ENCODE measurements at places on chromosomes 13 and 19.

DNA sequence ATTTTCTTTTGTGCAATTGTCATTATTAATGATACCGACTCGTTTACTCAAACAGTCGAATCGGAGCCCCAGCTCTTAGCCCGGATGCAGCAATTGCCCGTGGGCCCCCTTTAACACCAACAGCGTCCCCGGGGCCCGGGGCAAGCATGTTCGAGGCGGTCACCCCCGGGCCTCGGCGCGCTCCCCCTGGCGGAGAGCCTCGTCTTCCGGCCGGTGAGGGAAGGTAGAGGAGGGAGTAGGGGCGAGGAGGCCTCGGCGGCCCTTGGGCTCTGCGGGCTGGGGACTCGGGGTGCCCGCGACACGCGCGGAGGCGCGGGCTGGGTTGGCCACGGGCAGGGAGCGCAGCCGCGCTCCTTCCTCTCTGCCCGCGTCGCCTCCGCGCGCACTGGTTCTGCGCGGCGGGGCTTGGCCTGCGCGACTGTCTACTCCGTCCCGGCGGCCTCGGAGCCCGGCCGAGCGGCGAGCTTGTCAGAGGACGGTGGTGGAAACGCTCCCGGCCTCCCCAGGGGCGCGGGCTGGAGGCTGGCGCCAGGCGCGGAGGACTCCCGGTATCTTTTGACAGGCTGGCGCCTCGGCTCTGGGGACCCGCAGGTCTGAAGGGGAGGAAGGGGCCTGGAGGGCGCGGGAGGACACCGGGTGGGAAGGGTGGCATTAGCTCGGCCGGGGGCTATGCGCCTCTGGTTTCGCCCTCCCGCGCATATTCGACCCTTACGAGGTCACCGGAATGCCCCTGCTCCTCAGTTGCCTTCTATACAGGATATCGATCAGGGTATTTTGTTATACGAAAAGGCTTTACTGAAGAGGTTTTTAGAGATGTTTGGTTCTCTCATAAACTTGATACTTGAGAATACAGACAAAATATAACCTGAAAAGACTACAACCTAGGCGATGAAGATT, 1.5 kb downstream of the BIVM start:
- peak; percentile 90 for DNase-seq

DNA sequence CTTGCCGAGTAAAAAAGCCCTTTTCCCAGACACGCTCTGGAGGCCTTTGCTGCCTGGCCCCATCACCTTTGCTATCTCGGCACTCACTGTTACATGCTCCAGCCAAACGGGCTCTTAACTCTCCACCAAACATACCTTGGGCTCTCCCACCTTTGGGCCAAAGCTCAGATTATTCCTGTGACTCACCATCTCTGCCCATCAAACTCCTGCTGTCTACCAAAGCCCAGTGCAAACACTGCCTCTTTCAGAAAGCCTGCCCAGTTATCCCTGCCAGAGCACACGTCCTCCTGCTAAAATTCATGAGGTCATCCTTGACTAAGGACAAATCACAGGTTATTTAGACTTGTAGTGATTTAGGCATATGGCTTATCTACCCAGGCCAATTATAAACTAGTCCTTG, 48.1 kb upstream of the SERPINE3 start:
- DNase-seq = no peak

GRCh38 chr19:9130965-9131364, 4.2 kb upstream of the OR7G3 start:
- DNase-seq = no peak

DNA sequence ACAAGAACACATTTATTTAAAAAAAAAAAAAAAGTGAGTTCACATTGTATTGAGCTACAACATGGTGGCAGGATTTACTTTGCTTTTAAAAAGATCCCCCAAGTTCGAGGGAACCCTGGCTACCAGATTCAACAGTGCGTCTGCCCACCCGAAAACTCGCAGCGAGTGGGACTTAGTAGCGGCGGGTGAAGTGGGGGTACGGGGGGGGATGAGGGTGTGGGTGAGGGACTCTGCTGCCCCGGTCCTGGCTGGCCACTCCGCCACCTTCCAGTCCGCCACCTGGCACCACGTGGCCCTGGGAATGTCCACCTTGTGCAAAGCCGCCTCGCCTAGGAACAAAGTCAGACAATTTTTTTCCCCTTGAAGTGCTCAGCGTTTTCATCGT, 19.3 kb upstream of the TINCR start:
- no peak for DNase-seq

DNA sequence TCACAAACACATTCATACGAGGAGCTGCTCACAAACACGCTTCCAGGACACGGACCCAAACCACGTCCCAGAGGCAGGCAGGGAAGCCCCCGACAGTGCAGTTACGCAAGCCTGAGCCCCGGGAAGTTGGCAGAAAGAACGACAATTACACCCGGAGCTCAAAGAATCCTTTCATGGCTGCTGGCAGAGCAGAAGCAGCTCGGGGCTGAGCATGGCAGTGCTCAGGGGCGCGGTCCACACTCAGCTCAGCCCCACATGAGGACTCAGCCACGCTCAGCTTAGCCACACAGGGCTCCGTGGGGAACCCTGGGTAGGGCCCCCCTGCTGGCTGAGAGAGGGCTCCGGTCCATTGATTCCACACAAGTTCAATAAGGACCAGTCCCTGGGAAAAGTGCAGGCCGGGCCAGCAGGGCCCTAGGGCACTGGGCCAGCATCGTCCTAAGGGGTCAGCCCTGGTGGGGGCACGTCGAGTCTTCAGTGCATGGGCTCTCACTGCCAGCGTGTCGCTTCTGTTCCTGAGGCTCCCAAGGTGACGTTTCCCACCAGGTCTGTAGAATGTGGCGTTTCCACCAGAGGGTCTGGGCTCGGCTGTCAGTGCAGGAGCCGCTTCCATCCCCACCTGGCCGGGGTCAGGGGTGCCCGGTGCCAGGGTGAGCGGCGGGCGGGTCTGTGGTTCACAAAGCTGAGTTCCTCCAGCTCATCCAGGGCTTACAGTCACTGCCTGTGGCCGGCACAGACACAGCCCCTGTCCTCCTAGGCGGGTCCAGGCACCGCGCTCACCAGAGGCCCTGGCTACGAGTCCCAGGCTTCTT, 23.1 kb downstream of the GAS6 start:
- DNase-seq = no peak

DNA sequence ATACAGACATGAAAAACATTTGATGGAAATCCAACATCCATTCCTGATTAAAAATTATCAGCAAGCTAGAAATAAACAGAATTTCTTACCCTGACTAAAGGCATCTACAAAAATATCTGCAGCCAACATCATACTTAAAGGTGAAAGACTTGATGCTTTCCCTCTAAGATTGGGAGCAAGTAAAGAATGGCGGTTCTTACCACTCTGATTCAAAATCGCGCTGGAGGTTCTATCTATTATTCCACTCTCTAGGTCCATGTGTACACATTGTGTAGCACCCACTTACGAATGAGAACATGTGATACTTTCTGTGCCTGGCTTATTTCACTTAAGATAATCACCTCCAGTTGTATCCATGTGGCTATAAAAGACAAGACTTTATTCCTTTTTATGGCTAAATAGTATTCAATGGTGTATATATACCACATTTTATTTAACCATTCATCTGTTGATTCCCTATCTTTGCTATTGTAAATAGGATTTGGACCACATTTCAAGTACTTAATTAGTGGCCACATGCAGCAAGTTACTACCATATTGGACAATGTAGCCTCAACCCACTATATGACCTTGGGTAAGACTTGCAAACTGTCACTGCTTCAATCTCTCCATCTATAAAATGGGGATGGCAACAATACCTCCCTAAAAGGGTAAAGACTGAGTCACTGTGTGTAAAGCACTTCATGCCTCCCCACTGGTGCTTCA, 38.4 kb upstream of the CYP2A7 start:
- DNase-seq = no peak

DNA sequence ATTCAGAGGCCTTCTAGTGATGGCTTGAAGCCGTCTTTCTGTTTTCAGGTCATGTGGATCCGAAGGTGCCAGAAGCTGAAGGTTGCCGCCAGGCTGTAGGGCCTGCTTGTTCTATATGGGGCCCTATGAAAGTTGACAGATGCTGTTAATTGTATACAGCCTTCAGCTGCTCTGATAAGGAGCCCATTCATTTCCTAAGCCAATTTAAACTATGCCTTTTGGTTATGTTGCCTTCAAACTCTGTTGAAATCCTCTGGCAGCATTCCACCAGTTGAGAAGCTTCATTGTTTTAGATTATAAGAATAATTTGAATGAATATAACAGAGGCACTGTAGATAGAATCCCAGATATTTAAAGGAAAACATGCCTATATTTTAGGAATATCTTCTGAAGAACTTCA, 34.4 kb downstream of the RAP2A start:
- no peak for DNase-seq

- peak; percentile 69 for DNase-seq
These were observed 21.4 kb downstream of the LCP1 start for GRCh38 chr13:46160471-46161066.

DNA sequence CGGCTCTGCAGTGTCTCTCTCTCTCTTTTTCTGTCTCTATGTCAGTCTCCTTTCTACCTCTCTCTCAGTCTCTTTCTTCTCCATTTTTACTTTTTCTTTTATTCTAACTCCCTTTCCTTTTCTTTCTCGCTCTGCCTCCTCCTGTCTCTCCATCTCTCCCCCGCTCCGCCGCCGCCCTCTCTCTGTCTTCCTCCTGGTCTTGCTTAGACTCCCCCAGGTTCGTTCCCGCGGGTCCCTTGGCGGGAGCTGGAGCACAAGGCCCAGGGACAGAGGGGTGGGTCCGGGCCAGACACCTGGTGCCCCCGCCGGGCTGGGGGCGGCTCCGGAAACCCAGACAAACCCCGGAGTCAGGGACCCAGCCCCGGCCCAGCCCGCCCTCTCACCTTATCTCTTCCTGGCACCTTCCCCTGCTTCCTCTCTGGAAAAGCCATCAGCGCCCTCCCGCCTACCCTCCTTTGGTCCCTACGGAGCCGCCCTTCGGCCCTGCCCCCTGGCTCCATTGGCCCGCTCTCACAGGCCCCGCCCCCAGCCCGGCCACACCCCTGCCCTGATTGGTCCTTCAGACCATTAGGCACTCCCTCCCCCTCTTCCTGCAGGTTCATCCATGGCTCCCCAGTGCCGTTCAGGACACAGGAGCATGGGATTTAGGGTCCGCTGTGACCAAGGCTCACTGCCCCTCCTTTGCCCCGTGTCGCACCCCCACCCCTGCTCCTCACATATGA, 15.4 kb upstream of the NOP53 start:
- no peak for DNase-seq

DNA sequence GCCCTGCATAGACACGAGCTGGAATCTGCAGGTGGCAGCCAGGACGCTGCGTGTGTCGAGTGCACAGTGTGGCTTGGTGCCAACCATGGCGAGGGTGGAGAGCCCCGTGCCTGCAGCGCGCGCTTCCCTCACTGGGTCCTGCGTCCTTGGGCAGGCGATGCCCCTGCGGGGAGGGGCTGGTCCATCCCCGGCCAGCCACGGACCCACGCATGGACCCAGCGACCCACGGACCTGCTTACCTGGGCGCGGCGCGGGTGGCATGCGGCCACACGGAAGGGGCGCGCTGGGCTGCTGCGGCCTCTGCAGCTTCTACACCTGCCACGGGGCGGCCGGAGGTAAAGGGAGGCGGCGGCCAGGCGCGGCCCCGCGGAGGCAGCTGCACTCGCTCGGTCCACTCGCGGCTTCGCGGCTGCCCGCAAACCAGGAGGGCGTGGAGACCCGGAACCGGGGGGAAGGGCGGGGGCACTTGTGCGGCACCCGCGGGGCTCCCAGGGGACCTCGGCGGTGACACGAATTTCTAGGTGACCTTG, 569 bp upstream of the MCF2L start:
- peak; percentile 69 for DNase-seq

DNA sequence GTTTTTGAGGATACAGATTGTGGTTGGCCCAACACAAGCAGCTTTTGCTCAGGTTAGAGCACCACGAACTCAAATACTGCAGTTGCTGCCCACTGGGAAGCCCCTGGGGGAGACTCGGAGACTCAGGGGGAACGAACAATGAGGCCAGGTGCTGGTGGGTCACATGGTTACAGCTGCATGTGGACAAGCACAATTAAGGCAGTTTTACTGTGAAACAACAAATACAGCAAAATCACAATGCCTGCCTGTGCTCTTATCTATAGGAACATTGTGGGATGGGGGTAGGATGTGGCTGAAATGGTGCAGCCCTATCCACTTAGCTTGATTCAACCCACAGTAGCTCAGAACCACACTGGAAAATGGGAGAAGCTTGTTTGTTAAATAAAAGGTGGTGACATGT, 119.7 kb upstream of the SPATA13 start:
- DNase-seq = no peak

DNA sequence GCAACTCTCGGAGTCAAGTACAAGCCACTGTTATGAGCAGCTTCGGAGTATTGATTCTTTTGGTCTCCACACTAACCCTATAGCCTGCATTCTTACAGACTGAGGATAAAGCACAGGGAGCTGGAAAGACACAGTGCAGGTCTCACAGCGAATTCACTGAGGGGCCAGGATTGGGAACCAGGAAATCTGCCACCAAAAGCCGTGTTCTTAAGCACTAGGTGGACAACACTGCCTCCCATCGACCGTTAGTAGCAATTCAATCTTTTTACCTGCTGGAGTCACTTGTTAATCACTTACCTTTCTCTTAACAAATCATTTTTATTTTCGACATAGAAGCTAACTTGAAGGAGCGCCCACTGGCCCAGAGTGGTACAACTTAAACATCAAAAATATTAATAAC, 6.3 kb downstream of the PMIS2 start:
- peak; percentile 68 for DNase-seq

Data from D341Med (cell line).